ENCODE measurements at places on chromosomes 4 and X.

GRCh38 chr4:99832321-99832720, 15.7 kb downstream of the DAPP1 start:
- no peak for DNase-seq

- DNase-seq: no peak
Measured at GRCh38 chr4:61204353-61205060, 4.4 kb downstream of the ADGRL3 start.

DNA sequence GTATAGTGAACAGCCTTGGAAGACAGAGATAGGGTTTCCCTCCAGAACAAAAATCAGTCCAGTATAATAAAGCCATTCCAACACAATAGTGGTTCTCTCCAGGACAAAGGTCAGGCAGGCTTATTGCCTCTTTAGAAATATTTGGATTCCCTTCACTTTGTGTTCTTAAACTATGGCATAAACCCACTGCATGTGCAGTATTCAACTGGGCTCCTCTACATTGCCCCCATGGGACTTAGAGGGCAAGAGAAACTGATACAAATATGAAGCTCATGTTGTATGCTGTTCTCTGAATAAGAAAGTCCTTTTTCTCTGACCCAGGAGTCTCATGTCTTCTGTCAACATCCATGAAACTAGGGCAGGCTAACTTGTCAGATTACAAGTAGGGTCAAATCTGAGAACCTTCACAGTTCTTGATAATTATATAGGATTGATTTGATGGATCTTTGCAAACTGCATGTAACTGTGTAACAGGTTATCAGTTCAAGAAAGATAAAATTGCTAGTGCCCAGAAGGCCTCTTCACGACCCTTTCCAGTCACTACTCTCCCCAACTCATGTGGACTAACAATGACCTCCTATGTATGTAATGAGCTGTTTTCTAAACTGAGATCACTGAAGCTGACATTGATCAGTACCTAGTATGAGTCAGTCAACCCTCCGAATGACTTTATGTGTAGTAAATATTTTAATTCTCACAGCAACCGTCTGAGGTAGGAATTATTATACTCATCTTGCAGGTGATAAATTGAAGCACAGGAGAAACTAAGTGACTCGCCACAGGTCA, 31.9 kb upstream of the FAM9C start:
- DNase-seq: no peak

GRCh38 chr4:103098341-103098740, 1.3 kb downstream of the BDH2 start:
- no peak for DNase-seq

DNA sequence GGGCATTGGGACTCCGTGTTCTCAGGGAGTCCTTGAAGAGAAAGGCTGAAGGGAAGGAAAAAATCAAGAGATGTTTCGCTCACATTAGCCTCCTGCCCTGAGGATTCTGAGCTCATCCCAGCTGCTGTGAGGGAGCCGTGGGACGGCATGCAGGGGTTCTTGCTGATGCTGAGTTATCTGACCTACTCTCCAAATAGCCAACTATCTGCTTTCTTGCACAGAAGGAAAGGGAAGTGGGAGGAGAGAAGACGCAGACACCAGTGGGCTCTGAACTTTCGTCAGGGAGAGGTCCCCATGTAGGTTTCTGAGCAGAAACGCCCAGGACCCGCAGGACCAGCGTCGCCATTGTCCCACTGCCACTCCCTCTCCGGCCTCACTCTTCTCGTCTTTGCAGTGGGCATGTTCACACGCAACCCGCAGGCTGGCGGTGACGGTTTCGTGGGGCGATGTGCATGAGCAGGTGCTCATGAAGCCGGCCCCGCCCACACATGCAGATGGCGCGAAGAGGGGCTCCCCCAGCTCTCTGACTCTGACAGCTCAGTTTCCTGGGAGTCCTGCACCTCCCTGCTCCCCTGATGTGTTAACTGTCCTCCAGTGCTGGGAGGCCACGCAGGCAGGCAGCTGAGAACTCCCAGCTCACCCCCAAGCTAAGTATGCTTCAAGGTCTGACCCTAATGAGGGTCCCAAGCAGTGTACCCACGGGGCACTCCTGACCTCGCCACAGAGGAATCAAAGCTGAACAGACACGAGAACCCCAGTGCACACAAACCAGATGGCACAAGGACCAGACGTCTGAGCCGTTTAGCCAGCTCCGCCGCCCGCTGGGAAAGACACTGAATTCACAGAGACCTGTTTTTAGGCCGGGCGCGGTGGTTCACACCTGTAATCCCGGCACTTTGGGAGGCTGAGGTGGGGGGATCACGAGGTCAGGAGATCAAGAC, 13.6 kb upstream of the ABLIM2 start:
- no peak for DNase-seq

DNA sequence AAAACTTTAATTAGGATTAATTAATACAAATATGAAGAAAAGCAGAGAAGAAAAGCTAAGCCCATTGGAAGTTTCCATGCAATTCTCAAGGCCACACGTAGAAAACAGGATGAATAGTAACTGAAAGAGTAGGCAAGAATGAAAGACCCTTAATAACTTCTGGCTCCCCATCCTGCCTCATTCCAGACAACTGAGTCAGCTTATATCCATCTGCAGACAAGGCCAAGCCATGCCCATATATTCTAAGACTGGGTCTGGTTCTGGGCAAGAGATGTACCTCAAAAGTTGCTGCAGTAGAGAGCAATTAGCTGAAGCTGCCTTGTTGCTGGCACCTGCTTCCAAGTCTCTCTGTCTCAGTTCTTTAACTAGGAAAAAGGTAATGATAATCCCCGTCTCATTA, 244.1 kb downstream of the GPC3 start:
- no peak for DNase-seq

GRCh38 chr4:165248102-165248501, 40.7 kb downstream of the KLHL2 start:
- no peak for DNase-seq

- no peak for DNase-seq
Measured at GRCh38 chr4:42750856-42751255, 94.0 kb upstream of the ATP8A1 start.

GRCh38 chr4:181265370-181265769, 977.8 kb upstream of the TENM3 start:
- DNase-seq: no peak

DNA sequence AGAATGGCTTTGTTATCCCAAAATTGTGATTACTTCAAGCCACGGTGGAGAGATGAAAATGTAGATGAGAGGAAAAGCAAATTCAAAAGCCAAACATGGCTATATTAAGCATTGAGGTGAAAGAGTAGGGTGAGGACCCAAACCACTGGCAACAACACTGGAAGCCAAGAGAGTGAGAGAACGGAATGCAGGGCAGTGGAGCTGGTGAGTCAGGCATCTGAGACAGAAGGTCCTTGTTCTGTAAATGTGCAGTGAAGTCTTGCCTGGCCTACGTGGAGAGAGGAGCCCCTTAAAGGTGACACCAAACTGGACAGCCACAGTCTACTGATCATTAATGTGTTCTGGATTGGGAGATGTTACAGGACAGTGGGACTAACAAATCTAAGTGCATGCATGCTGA, 22.8 kb upstream of the SEC24B start:
- DNase-seq: no peak

DNA sequence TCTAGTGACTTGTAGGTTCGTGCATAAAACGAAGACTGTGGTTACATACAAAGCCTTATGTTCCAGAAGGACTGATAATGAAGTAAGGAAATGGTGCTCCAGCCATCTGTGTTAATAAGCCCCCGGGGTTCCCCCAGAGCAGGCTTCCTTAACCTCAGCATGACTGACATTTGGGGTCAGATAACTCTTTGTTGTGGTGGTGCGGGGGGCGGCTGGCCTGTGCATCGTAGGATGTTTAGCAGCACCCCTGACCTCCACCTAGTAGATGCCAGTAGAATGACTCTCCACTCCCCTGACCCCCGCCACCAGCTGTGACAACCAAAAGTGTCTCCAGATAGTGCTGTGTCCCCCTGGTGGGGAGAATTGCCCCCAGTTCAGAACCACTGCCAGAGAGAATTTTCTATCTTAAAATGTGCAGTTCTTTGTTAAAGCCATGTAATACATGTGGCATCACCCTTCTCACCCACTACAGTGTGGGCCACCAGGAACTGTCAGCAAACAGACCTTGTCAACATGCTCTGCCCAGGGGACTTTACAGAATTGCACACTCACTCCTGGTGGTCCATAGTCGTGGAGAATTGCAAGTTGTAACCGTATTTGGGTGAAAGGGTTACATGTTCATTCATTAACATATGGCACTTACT, 7.5 kb downstream of the SH3KBP1 start:
- DNase-seq: no peak

GRCh38 chrX:39921838-39922237, 175.9 kb downstream of the BCOR start:
- DNase-seq: no peak

GRCh38 chr4:106409901-106410889, 41.6 kb upstream of the GIMD1 start:
- DNase-seq: no peak

- no peak for DNase-seq
Measured at GRCh38 chr4:42371305-42372252, 25.7 kb upstream of the SHISA3 start.

DNA sequence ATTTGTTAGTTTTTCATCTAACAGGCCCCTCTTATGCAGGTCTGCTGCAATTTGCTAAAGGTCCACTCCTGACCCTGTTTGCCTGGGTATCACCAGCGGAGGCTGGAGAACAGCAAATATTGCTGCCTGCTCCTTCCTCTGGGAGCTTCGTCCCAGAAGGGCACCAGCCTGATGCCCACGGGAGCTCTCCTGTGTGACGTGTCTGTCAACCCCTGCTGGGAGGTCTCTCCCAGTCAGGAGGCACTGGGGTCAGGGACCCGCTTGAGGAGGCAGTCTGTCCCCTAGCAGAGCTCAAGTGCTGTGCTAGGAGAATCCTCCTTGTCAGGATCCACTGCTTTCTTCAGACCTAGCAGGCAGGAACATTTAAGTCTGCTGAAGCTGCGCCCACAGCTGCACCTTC, 30.5 kb downstream of the ATRX start:
- DNase-seq: no peak

DNA sequence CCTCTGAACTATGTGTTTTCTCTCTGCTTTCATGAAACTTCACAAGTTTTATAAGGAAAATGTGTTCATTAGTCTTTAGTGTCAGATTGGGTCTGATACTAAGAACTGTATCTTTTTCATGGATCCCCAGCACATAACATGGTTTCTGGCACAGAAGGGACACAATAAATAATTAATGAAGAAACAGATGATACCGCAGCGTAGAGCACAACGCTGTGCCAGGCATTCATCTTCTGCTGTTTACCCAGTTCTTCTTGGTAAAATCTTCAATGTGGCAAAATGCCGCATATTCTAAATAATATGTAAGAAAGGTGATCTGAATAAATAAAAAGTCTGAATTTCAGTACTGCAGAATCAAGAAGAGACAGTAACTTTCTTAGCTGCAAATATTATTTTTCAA, 12.3 kb downstream of the SCARB2 start:
- no peak for DNase-seq

DNA sequence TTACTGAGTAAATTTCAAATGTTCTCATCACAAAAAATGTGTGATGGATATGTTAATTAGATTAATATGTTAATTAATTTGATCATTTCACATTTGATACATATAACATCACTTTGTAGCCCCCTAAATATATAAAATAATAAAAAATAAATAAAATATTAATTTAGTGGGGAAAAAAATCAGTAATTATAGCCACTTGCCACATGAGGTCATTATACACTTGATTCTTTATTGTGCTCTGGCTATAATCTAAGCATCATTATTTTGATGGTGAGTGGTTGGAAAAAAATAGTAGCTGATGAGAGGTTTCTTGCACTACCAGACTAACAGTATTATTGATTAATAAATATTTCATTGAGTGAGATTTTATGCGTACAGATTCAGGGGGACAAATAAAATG, 57.4 kb downstream of the DCK start:
- DNase-seq: no peak

- no peak for DNase-seq
Measured at GRCh38 chr4:36677874-36678273, 396.5 kb downstream of the DTHD1 start.

DNA sequence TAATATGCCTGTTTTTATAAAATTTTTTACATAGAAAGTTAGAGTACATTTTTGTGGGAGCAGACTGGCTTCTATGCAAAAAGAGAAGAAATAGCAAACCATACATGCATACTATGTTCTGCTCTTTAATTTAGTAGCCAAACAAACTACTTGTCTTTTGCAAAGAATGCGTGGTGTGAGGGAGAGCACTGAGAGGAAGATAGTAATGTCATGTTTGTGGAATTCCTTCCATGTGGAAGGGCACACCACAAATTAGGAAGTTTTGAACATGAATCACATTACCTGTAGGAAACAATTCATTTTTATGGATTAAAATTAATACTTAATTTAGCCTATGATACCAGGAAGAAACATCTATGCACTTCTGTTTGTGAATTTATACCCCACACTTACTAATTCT, 1529.1 kb upstream of the ADGRL3 start:
- DNase-seq: no peak

DNA sequence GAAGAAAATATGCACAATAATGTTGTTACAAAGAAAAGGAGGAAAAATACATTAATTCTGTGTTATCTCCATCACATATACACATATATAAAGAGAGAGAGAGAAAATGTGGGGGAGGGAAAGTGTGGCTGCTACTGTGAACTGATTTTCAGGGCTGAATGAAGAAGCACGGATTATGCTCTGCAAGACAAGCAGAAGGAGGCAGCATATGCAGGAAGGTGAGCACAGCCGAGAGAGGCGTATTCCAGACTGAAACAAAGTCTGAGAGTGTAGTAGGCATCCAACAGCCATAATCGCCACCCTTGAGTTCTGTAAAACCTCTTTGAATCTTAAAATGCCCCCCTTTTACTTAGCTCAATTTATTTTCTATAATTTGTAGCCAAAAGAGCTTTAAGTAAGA, 1081.8 kb upstream of the GRID2 start:
- no peak for DNase-seq

DNA sequence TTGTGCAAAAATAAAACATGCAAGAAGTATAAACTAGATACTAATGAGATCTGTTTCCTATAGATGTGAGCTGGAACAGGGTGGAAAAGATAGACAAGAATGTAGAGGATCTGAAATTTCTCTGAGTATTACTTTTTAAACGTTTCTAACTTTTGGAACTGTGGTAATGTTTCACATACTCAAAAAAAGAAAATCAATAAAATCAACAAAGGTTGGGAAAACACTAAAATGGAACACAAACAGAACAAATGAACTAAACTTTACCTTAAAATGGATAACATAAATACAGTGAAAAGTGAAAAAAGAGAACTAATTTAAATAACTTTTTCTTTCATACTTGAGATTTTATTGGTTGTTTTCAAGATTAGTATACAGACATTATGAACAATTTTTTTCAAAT, 32.0 kb upstream of the MBNL3 start:
- no peak for DNase-seq

- DNase-seq: no peak
Measured at GRCh38 chr4:105544520-105545286, 7.7 kb upstream of the ARHGEF38 start.

- no peak for DNase-seq
Measured at GRCh38 chrX:46268412-46268811, 276.8 kb downstream of the ZNF674 start.

DNA sequence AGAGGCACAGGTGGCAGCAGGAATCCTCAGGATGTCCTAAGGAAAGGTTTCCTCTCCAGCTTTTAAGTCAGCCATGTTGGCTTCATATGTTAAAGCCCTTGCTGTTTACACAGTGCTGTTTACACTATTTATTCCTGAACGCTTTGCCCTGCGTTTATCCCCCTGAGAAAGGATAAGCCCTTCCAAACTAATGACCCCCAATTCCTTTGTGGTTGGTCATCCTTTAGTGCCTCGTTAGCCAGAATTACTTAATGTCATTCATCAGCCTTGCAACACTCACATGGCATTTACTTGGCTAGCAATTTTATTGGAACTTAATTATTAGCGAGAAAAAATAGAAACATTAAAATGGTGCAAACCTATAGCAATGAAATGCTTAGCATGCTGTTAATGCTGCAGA, 23.8 kb downstream of the VCX2 start:
- no peak for DNase-seq

Data from stimulated activated CD8-positive, alpha-beta memory T cell treated with anti-CD3 and anti-CD28 coated beads, Interleukin-15, amount 100 ng/mL, for 1 hour (primary cell).